ENCODE measurements at places on chromosomes 2 and 18.

DNA sequence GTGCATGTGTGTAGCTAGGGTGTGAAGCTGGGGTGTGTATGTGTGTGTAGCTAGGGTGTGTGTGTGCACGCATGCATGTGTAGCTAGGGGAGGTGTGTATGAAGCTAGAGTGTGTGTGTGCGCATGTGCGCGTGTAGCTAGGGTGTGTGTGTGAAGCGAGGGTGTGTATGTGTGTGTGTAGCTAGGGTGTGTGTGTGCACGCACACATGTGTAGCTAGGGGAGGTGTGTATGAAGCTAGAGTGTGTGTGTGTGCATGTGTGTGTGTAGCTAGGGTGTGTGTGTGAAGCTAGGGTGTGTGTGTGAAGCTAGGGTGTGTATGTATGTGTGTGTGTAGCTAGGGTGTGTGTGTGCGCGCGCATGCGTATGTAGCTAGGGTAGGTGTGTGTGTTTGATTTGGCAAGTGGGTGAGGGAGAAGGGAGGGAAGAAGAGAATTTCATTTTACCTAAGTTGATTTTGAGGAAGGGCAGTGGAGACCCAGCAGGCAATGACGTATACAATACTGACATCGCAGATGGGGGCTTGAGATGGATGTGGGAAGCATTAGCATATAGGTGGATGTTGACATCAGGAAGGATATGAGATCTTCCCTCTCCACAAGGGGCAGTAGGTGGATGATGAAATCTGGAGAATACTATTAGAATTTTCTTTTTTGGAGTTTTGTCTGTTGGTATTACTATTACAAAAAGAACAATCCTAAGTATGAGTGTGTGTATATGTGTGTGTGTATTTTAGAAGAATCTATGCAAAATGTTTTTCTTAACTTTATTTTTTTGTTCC lies 70.7 kb downstream of the PRELID3A start:
- no peak for DNase-seq

DNA sequence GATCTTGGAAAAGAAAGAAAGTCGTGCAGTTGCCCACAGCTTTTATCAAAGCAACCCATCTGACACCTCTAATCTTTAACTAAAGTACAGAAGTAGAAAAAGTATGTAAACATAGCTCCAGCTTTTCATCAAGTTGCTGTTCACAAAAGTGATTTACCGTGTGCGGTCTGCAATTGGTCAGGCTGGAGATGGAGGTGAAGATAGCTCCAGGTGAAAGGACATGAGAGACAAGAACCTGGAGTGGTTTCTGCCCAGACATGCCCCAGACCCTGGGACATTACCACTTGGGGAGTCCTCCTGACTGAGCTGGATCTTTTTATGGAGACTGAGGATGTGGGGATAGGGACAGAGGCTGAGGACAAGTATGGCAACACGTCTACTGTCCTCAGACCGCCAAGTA lies 82.7 kb downstream of the LAMA1 start:
- DNase-seq: no peak

DNA sequence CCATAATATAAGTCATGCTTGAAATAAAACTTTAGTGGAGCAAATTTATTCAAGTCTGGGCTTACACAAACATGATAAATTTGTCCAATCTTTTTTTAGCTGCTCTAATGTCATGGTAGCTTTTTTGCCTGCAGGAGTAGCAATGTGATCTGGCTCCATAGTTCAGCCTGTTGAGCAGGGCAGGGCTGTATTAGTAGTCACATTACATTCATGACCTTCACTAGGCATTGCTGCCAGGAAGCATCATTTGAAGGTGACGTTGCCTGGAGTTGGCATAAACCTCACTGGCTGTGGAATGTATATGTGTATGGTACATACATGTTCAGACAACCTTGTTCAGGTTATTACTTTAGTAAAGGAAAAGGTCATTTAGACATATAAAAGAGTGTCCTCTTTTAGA lies 76.6 kb downstream of the CCDC85A start:
- DNase-seq: no peak

DNA sequence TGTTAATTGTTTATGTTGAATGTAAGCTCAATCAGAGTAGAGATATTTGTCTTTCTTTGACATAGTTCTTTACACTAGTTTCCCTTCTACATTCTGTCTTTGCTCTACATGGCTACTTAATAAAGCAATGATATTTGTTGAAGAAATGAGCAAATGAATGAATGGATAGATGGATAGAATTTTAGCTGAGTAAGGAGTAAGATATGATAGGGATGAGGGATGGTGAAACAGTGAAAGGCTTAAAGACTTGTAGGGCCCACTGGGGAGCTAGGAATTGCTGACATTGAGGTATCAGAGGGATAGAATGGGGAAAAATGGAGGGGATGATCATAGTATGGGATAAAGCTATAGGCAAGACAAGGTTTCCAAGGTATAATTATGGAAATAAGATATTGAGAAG lies 361.6 kb upstream of the SPHKAP start:
- no peak for DNase-seq

DNA sequence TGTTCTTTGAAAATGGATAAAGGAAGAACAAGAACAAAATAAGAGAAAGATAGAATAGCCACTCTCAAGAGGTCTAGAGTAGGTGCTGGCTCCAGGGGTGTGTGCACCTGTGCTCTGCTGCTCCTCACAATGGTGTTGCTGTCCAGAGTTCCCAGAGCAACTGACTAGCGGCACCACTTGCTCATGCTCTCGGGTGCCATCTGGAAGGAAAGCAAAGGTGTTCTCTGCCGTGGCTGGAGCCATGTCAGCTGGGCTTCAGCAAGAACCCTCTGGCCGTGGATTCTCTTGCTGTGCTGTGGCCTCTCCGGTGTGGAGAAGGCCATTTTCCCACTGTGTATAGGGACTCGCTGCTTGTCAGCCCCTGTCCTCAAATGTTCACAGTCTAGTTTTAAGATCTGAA lies 114.6 kb upstream of the TEX51 start:
- DNase-seq: no peak

DNA sequence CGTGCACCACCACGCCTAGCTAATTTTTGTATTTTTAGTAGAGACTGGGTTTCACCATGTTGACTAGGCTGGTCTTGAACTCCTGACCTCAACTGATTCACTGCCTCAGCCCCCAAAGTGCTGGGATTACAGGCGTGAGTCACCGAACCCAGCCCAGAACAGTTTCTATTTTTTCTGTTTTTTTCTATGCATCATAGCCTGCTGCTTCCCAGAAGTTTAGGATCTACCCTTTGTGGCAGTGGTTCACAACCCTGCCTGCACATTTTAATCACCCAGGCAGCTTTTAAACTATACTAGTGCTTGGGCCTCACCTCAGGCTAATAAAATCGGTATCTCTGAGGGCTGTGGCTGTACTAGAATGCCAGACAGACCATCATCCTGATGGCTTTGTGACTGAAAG lies 39.7 kb upstream of the SOCS6 start:
- no peak for DNase-seq

DNA sequence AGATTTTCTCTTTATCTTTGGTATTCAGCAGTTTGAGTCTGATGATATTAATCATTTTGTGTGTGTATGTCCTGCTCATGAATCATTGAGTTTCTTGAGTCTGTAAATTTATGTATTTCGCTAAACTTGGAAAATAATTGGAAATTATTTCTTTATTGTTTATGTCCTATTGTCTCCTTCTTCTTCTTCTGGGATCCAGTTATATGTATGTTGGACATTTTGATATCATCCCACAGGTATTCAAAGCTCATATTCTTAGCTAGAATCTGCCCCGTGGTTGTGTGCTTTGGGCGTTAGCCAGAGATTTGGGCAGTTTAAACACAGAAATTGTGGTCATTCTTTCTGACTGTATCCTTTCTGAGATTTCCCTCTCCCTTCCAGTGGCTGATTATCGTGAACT lies 243.0 kb upstream of the SPRED2 start:
- DNase-seq: no peak

DNA sequence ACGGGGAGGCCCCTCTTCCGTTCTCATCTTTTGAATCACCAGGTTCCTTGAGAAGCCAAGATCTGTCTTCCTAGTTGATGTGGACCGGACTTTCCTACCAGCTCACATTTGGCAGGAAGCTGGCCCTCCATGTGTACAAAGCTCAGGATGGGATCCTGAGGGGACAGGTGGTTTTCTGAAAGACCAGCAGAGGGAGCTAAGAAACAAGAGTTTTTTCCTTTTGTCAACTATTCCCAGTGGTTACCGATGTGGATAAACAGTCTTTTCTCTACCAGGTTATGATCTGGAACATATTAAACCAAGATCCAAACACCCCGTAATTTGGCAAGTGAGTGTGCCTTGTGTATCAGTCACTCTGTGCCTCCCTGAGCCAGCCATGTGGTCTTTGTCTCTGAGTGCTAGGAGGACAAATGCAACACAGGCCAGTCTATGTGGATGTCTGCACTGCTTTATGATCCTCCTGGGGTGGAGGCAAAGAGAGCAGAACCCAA lies 25.1 kb upstream of the ARHGAP25 start:
- no peak for DNase-seq

DNA sequence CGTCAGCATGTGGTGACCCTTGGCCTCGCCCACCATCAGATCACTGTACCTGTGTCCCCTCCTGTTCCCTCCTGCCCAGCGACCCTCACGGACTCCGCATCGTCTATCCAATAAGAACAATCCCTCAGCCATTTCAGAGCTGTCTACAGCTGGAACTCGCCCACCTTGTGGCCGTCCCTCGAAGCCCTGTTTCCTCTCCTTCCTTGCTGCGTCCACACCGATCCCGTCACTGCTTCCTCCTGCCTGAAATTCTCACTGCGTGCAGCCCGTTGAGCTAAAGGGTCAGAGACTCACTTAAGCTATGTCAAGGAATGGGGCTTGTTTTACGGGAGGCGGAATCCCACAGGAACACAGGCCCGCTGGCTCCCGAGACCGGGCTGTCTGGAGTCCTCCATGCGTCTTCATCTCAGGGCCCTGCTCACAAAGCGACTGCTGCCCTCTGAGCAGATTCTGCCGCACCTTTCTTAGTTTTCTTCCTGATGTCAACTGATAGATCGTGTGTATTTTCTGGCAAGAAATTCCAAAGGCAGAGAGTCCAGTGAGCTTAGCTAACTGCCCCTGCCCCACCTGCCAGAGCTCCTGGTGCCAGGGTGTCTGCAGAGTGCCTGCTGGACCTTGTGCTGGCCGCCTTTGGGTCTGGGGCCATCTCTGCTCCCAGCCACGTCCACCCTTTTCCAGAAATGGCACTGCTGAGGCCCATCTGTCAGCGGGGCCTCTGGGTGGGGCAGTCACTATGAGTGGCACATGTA lies 35.3 kb downstream of the KLHL29 start:
- DNase-seq: no peak

- no peak for DNase-seq
Measured at GRCh38 chr2:208025814-208026184, 472 bp upstream of the PLEKHM3 start.

DNA sequence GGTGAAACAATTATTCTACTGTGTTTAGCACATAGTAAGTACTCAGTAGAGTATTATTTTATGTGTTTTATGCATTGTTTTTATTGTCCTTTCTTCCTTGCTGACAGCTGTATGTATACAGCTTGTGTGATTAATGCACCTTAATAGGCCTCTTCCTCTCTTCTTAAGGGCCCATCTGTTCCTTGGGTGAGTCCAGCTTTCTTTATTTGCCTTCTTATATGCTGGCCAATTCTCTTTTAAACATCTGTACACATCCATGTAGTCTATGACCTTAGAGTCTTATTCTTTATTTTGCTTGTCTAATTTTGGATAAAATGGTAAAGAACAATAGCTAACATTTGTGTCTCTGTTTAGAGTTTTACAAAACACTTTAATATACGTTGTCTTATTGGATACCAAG lies 333.7 kb upstream of the MEIS1 start:
- DNase-seq: no peak

DNA sequence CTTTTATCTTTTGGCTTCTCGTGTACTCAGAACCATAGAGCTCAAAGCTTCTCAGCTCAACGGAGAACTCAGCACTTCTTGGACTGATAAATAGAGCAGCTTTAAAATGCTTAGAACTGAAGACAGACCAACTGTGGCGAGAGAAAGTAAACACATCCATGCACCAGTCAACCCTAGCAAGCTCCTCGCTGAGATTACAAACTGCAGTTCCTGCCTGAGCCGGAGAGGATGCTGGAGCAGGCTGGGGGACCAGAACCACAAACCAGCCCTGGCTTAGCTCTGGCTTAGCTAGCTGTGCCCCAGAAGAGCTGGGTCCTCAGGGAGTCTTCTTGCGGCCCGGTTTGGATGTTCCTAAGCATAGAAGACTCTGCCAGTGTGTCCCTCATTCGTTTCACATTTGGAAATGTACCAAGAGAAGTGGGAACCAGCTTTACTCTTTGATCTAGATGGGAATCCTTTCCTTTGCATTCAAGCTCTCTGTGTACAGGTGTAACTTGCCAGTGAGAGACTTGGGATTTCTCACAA lies 5.6 kb downstream of the PAX8 start:
- no peak for DNase-seq

GRCh38 chr2:82275599-82275998 lies 1971.0 kb upstream of the LRRTM1 start:
- no peak for DNase-seq

GRCh38 chr2:128374711-128375413 lies 56.2 kb upstream of the HS6ST1 start:
- no peak for DNase-seq

GRCh38 chr2:70921031-70921430 lies 14.7 kb upstream of the ATP6V1B1 start:
- DNase-seq: no peak

DNA sequence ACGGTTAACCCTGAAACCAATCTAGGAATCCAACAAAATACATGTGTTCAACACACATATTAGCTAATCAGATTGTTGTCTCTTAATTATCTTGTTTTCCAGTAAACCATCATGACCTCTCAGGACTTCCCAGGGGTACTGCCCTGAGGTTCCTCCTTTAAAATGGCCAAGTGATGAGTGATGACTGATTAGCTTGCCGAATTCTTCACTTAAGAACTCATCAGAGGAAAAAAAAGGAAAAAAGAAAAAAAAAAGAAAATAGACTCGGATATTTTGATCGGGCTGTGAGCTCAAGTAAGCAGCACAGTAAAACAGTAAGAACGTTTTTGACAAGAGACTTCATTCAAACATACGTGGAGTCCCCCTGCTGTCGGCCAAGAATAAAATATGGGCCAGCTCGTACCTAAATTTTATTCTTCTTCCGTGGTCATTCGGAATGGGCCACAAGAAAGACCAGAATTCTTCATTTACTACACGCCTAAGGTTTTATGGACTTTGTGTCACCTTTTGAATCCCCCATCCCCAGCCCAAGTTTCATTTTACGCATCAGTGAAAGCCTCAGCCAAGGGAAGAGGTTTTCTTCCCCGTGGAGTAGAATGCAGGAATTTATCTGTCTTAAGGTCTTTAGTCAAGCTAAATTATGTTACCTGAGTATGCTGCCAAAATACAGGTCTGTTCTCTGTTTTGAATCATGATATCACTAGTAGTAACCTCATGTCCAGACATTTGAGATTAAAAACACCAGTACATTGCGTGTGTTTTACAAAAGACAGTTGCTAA lies 40.5 kb downstream of the COLEC12 start:
- DNase-seq: no peak
